Stimulated activated CD8-positive, alpha-beta memory T cell treated with anti-CD3 and anti-CD28 coated beads, Interleukin-4, amount 100 ng/mL, for 24 hours (primary cell): ENCODE measurements at places on chromosomes 5 and 9.

DNA sequence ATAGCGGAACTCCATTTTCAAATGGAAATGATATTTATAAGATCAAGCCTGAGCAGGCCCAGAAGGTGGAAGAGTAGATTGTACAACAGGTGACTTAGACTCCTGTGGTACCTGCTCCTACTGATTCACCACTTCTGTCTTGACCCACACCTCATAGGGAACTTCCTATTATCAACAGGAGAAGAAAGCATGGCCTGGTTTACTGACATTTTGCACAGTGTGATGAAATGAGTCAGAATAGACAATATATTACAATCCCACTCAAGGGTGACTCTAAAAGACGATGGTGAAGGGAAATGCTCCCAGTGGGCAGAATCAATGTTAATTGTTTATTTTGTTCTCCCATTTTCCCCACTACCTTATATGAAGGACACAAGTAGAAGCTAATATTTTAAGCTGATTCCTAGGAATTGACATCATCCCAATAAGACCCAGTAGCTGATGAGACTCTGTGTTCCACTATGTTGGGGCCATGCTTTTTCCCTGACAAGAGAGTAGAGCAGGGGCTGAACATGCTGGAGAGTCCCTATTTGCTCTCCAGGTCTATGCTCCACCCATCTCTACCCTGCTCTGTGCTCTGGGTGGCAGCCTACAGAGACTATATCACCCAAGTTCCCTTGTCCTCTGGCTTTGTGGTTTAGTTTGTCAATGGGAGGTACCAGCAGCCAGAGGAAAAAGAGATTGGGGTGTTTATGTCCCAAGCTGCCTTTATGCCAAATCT lies 163.4 kb upstream of the FSTL4 start:
- no peak for DNase-seq

DNA sequence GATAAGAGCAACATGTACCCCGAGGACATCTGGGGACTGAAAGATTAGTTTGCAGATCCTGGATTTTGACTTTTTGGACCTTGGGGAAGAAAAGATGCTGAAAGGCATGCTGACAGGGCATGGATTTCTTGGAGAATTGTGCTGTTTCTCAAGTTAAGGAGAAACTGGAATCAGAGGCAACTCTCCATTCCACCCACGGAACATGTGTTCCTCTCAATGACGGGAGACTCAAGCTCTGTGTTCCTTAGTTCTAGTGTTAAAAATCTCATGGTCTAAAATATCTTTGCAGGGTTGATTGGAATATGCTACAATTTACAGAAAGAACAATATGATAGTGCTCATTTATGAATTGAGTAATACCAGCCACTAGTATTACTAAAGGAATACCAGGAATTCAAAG lies 34.4 kb upstream of the CDH12 start:
- DNase-seq = no peak

DNA sequence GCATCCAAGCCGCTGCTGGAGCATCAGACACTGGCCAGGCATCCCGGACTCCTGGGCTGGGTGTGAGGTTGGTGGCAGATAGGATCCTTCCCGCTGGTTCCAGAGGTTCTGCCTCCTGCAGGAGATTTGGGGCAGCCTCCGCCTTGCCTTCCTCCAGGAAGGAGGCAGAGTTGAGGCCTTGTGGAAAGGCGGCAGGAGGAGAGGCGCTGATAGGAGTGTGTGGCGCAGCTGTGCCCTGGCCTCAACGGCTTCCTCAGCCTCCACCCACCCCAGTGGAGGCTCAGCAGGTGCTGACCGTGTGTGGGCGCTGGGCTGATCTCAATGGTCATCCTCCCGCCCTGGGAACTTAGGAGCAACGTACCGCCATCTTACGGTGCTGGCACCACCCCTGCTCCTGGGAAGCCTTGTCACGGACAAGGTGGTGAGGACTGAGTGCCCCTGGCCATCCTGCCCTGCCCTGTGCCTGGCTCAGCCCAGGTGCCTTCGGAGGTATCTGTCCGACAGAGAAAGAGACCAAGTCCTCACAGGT lies 10.2 kb downstream of the NCS1 start:
- DNase-seq = no peak

GRCh38 chr9:20220286-20220685 lies 402.0 kb downstream of the MLLT3 start:
- DNase-seq = no peak

- DNase-seq = no peak
These were observed 63.8 kb downstream of the TMEM252 start for GRCh38 chr9:68476847-68477246.

DNA sequence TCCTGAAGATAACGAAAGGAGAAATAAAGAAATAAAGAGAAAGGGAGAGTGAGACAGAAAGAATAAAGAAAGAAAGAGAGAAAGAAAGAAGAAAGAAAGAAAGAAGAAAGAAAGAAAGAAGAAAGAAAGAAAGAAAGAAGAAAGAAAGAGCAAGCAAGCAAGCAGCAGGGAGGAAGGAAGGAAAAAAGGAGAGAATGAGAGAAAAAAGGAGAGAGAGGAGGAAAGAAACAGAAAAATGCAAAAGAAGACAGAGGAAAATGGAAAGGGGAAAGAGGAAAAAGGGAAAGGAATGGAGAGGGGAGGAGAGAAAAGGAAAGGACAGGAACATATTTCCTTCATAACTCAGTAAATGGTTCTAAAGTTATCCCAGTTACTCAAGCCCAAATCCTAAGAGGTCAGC lies 978.8 kb upstream of the CDH9 start:
- DNase-seq = no peak

- no peak for DNase-seq
These were observed 623.5 kb upstream of the NUDT12 start for GRCh38 chr5:104186100-104186499.

GRCh38 chr9:114910541-114910940 lies 19.9 kb downstream of the TNFSF8 start:
- no peak for DNase-seq

GRCh38 chr5:76471406-76471805 lies 68.3 kb downstream of the IQGAP2 start:
- DNase-seq = no peak

- peak; percentile 61 for DNase-seq
These were observed at the start of gene ANXA6 for GRCh38 chr5:151157426-151158286. Gene ANXA6 (minus strand): TSS chr5:151157779. CDS start chr5:151147901, 9,878 bp downstream.

GRCh38 chr5:78449103-78449502 lies 88.7 kb downstream of the SCAMP1 start:
- DNase-seq = no peak

DNA sequence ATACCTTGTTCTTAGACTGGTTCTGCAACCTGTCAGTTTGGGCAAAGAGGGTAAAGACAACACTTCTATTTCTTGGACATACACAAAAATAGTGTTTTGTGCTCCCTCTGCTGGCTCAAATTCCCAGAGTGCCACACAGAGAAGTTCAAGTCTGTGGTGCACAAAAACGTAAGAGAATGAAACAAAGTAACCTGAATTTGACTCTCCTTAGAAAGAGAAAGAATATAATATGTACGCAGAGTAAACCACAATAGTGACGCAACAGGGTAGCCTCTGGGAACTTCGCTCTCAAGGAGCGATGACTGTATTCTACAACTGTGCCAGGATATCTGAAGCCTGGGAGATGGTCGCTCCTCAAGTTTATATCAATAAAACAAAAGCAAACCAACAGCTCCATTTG lies 18.5 kb downstream of the DDX31 start:
- no peak for DNase-seq

DNA sequence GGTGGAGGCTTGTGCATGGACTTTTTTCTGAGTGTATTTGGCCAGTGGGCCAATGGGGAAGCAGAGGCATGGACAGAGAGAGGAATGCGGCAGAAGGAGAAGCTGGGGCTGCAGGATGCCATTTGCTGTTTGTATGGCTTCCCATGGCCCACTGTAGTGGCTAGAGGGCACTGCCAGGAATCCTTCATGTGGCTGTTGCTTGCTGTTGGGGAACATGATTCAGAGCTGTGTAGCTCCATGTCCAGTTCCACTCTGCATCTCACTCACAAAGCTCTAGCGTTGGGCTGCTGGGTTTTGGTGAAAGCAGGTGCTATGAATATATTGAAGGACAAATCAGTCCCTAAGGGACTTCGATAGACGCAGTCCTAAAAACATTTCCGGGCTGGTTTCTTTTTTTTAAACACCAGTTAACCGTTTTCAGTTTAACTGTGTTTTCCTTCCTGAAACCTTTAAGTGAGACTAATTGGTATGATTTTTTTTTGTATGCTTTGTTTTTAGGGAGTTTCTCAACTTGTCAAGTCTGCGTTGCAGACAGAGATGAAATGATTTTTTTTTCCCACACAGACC lies 51.3 kb downstream of the SLC22A5 start:
- DNase-seq = no peak

GRCh38 chr5:147512659-147513379 lies 3.0 kb upstream of the DPYSL3 start:
- DNase-seq = no peak

DNA sequence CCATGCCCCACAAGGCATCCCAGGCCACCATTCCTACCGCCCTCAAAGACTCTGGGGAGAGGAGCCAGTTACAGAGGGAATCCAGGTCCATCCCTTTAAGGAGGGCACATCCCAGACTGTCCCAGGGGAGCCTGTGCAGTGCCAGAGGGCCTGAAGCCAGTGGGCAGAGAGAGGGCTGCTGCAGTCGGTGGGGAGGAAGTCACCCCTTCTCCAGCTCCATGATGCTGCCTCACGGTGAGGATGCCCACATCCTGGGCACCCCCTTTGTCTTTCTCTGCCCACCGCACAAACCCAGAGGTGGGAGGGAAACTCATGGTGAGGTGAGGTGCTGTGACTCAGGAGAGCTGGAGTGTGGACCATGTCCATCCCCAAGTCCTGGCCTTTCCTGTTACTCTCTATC lies 26.2 kb upstream of the ANKRD33B start:
- no peak for DNase-seq

- no peak for DNase-seq
These were observed 140.3 kb downstream of the ROR2 start for GRCh38 chr9:91809581-91810285.

GRCh38 chr5:178327931-178328711 lies 95.5 kb upstream of the PHYKPL start:
- DNase-seq = no peak

GRCh38 chr9:89594811-89595550 lies 9.8 kb upstream of the GADD45G start:
- no peak for DNase-seq

DNA sequence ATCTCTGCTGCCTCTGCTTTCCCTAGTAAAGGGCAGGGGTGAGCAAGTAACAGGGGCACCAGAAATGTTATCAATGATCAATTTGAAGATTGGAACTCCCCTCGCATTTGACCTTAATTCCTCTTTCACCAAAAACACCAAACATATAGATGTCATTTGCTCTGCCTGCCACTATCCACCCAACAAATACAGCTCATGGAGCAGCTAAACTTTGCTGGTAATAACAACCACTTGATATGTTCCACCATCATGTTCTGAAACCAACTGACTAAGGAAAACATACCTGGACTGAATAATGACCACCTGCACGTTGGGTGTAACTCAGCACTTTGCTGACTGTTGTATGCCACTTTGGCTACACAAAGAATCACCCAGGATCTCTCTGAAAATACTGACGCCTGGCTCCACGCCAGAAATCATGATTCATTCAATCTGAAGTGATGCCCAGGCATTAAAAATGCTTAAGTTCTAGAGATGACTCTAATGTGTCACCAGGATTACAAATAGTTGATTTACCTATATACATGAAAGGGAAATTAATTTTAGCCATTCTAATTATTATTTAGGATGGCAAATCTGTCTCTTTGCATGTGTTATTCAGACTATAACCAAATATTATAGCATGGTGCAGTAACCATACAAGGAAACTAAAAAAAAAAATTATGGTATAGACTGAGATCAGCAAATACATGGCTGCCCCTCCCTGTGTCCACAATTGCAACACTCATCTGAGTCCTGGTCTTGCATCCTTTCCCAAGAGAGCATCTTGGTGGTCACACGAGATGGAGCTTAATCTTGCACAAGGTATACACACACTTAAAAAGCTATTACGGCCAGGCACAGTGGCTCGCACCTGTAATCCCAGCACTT lies 43.1 kb upstream of the TTC39B start:
- DNase-seq = peak; percentile 2

DNA sequence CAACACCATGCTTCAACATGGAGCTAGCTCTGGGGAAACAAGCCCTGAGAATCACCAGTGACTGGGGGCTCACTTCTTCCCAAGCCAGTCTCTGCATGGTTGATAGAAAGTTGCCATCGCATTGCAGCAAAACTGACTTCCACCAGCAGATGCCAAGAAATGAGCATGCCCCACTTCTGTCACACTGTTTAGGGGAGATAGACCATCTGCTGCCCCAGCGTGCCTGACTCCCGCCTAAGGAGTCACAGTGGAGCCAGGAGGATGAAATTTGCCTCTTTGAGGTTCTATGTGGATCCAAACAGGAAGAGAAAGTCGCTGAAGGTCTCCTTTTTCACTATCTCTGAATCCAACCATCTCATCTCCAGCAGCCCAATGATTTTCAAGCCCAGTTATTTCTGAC lies 116.7 kb upstream of the SLIT3 start:
- no peak for DNase-seq

DNA sequence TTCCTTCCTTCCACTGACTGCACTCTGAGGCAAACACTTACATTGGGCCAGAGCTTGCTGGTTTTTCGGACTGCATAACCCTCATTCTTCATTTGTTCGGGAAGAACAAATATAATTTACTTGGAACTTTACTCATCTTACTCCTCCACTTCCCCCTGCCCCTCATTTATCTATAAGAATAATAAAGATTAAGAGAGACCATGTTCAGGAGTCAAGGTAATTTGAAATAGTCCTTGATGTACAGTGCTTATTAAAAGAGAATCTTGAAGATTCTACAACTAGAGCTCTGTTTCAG lies 65.6 kb downstream of the BASP1 start:
- DNase-seq = no peak

DNA sequence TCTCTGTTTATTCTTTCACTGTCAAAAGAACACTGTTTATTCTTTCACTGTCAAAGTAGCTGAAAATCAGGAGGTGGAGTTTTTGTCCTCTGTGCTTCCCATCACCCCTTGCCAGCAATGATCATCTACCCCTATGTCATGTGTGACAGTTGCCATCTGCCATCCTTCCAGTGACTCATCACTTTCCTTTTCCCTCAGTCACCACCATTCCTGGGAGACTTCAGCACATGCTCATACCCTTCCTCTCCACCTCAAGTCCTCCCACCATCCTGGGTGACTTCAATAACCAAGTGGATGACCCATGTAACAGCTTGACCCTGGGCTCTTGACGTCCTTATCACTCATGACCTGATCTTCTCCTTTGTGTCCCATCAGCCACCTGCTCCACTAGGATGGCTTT lies 43.3 kb upstream of the RASEF start:
- no peak for DNase-seq

GRCh38 chr5:160118349-160119141 lies 705 bp downstream of the PWWP2A start:
- DNase-seq = peak; percentile 26

DNA sequence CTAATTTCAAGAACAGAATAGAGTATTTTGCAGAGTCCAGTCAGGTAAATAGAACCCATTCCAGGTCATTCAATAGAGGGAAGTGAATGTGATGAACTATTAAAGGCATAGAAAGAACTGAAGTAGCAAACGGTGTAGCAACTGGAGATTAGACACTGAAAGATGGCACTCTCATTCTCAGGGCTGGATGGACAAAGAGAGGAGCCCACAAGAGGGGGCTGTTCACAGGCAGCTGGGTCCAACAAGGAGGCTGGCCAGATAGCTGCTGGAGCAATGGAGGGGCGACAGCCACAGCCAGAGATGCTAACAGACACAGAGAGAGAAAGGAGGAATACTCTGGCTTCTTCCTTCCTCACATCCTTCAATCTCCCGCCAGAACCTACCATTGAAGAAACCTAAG lies 93.1 kb upstream of the SMARCA2 start:
- DNase-seq = no peak

- no peak for DNase-seq
These were observed 40.4 kb upstream of the GADD45G start for GRCh38 chr9:89564346-89564878.
